Esophagus (tissue), 2 donors: ENCODE measurements at places on chromosomes 11 and 22. TPM values are rescaled to one million over a fixed set of nuclear protein-coding genes. Genes with fewer than 3 reads are reported as not detected.

CCDC87 gene
- 0.12 TPM for polyA plus RNA-seq

PRG3 gene
- polyA plus RNA-seq, result not detected

IPO7 gene
- polyA plus RNA-seq, result 27.2 TPM

BEST1 gene
- polyA plus RNA-seq, result 1.2 TPM

CACNA1I gene
- polyA plus RNA-seq, result 0.37 TPM

BACE1-AS gene
- 2.3 TPM for polyA plus RNA-seq

SYT9 gene
- 0.02 TPM for polyA plus RNA-seq

PLAAT2 gene
- polyA plus RNA-seq, result 1.3 TPM

PPP1CA gene
- 149 TPM for polyA plus RNA-seq

DUSP8 gene
- 0.84 TPM for polyA plus RNA-seq

DNAJC24 gene
- polyA plus RNA-seq, result 4.9 TPM

GGTLC3 gene
- not detected for polyA plus RNA-seq

KCNC1 gene
- polyA plus RNA-seq, result not detected

TBX1 gene
- 1.2 TPM for polyA plus RNA-seq

DAGLA gene
- 1.7 TPM for polyA plus RNA-seq
